ENCODE measurements at places on chromosomes 5 and 9.

DNA sequence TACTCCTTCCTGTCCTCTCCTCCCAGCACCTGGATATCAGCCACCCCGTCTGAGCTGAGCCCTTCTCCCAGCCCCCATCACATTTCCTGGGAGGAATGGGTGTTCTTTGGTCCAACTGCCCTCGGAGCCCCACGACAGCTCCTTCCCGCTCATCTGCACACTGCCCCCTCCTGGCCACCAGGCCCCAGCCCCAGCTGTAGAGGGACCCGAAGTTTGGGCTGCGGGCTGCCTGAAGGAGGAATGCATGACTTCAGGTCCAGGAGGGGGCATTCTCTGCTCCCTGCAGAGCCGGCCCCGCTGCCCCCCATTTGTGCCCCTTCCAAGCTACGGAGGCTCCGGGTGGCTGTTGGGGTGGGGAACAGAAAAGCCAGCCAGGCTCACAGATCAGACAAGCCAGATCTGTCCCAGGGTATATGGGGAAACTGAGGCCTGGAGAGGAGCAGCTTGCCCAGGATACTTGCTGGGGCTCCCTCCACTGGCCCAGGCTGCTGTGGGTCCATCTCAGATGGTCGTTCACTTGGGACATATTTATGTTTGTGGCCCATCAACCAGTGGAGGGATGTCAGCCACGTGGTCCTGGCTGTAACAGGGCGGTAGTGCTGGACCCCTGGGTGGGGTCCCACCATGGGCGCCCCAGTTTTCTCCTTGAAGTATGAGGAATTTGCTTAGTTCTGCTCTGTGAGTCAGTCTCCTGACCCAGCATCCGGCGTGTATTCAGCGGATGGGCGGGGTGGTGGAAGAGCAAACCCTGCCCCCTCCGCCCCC is 33.1 kb downstream of the DAB2IP start:
- DNase-seq: no peak

DNA sequence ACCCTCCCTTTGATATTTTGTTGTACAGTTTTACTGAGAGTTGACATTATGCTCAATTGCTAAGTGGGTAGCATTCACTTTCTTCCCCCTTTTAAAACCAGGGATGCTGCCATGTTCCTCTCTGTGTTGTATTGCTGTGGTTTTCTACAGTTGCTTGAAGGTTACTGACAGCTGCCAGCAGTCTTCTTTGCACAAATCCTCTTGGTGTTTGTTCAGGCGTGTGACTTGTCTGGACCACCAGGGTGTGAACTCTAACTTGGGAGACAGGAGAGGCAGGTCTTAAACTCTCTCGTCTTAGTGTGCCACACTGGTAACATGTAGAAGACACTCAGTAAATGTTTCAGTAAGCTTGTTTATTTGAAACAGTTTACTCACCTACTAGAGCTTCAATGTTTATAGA is 25.1 kb downstream of the SLC44A1 start:
- no peak for DNase-seq

- DNase-seq: no peak
Measured at GRCh38 chr9:108186642-108187395, 669.0 kb downstream of the ACTL7B start.

DNA sequence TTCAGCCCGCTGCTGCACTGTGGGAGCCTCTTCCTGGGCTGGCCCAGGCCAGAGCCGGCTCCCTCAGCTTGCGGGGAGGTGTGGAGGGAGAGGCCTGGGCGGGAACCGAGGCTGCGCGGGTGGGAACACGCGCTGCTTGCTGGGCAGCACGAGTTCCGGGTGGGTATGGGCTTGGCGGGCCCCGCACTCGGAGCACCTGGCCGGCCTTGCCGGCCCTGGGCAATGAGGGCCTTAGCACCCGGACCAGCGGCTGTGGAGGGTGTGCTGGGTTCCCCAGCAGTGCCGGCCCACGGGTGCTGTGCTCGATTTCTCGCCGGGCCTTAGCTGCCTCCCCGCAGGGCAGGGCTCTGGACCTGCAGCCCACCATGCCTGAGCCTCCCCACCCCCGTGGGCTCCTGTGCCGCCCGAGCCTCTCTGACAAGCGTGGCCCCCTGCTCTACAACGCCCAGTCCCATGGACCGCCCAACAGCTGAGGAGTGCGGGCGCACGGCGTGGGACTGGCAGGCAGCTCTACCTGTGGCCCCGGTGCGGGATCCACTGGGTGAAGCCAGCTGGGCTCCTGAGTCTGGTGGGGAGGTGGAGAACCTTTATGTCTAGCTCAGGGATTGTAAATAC is 1366.4 kb upstream of the NUDT12 start:
- no peak for DNase-seq

- DNase-seq: no peak
Measured at GRCh38 chr9:4678679-4679267, 596 bp upstream of the CDC37L1 start.

- no peak for DNase-seq
Measured at GRCh38 chr5:61599370-61600122, 267.5 kb downstream of the ZSWIM6 start.

DNA sequence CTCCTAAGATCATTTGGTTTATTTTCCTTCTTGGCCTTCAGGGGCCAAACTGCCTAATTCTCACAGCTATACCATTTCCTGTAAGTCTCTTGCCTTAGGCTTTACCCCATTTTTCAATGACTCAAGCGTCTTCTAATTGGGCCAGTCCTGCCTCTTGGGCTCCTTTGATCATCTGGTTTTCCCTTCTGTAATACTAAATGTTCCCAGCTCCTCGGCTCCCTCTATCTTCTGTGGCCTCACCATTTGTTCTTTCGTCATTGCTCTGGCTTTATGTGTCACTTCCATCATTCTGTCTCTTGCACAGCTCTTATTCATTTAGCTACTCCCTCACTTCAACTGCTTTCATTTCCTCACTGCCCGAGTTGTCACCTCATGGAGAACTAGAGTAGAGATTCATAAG is 14.5 kb upstream of the SPINK7 start:
- DNase-seq: no peak

- DNase-seq: no peak
Measured at GRCh38 chr5:60630179-60630578, 69.8 kb downstream of the DEPDC1B start.

- no peak for DNase-seq
Measured at GRCh38 chr9:134458207-134459108, 132.2 kb downstream of the RXRA start.

- DNase-seq: no peak
Measured at GRCh38 chr9:128155736-128156500, 4.1 kb upstream of the BBLN start.

DNA sequence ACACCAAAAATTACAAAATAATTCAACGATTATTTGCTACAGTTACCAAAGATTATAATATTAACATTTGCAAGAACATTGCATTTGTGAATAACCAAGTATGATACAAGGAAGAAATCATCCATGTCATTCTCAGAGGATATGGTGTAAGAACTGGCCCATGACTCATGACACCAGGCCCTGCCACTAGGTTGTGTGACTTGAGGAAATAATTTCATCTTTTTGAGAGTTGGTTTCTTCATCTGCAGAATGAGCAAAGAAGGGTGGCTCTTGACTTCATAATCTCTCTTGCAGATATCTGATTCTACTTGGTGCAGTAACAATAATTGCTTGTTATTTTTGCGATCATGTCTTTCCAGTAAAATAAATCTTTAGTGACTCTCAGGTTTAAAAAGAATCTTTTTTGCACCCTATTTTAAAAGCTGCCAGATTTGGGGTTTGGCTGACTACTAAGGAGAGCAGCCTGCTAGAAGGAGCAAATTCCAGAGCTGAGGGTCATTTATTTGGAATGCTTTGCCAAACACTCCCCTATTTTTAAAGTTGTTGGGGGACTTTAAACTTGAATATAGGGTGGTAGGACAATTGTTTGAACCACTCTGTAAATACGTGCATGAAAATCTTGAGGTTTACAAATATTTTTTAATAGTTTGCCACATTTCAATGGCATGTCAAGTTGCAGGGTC is 23.5 kb downstream of the ITGA1 start:
- no peak for DNase-seq
